Activated CD4-positive, alpha-beta T cell treated with anti-CD3 and anti-CD28 coated beads for 48 hours (primary cell): ENCODE measurements at places on chromosomes 1 and 21.
A peak's percentile ranks its signal among the peaks of the same experiment; 100 is the strongest.

- DNase-seq: no peak
These were observed 75.2 kb upstream of the ZC3H12A start for GRCh38 chr1:37399205-37399604.

GRCh38 chr1:248625166-248625565 lies 9.7 kb downstream of the OR2T11 start:
- DNase-seq: no peak

DNA sequence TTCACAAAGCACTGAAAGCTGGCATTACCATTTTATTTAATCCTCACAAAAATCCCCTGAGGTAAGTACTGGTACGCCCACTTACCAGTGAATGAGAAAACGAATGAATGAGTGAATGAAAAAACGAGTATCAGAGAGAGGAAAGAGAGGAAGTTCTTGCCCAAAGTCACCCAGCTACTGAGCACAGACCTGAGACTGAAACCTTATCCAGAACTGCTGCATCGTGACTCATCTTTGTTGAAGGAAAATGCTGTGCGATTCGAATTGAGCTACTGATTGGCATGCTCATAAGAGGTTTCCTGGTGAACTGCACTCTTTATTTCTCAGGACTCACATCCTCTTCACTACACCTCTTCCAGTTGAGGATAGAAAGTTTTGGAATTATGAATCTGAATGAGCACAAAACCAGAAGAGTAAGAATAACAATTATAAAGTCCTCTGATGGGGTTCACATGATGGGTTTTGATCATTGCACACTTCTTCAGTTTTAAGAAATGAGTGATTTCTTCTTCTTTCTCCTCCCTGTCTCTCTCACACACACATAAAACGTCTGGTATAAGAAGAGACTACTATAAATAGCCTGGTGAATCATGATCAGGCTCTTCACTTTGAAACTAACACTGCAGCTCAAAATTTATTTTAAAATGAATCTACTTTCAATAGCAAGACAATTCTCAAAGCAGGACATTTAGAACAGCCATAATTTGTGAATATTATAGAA lies 32.1 kb downstream of the IL12RB2 start:
- peak; percentile 61 for DNase-seq

DNA sequence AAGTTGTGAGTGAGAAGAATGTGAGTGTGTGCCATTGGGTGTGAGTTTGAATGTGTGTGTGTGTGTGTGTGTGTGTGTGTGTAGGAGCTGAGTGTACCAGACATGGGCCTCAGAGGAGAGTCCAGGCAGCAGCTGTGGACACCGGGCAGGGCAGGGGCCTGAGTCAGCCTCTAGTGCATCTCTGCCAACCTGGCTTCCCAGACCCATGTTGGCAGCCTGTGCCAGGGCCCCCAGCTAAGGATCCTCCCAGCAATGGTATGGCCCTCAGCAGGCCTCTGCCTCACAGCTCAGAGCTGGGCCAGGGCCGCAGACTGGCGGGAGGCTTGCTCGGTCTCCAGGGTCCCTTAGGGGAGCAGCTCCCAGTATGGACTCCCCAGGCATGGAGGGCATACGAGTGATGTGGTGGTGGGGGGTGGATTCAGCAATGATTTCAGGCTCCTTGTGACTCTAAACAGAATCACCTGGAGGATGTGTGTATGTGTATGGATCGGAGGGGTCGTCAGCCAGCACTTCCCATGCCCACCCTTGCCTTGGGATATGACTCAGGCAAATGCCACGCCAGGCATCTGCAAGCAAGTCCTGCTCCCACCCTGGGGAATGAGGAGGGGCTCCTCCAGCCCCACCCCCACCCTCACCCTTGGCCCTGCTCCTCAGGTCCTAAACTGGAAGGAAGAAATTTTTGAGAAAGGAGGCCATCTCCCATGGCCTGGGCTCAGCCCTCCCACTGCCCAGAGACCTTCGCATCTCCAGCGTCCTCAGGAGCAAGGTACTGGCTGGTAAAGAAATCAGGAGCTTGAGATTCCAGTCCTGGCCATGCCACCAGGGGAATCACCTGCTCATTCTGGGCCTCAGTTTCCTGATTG lies 1.8 kb upstream of the FOXO6 start:
- DNase-seq: no peak
